ENCODE measurements at places on chromosomes 11 and 22. TPM values are rescaled to one million over a fixed set of nuclear protein-coding genes. Genes with fewer than 3 reads are reported as not detected.

DNA sequence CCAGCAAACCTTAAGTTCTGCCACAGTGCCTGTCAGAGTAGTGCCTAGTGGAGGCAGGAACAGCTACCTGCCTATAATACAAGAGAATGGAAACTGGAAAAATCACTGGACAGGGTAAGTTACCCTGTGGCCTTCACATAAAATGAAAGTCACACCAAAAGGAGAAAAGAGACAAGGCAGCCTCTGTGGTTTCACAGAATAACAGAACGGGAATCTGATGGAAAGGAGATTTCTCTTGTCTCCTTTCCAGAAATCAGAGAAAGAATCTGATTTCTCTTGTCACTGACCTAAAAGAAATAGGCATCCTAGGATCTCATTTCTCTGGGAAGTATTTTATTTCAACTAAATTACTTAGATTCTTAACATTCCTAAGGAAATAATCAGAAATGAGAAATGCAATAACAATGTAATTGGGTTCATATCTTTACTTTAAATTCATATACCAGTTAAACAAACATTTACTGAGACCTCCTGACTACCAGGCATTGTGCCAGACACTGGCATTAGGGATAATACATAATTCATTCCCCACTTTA lies 41.6 kb downstream of the PRCP start:
- no peak for DNase-seq

CAPN5 gene
- total RNA-seq = 0.71 TPM

GRCh38 chr11:45037434-45038005 lies 86.8 kb upstream of the TP53I11 start:
- DNase-seq = no peak

DNA sequence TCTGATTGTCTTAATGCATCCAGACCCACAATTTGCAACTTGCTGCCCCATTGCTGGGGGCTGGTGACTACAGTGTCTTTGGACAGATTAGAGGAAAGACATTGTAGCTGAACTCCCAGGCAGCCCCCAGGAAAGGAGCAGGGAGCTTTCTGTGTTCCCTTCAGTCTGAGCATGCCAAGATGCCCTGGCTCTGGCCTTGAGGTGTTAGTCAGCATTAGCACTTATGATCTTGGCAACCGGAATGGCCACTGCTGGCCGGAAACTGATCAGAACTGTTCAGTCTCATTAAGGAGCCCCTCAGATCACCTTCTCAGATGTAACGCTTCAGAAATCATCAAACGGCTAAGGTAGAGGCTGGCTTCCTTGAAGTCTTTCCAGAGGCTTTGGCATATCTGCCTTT lies 195.2 kb downstream of the NAV2 start:
- no peak for DNase-seq

DNA sequence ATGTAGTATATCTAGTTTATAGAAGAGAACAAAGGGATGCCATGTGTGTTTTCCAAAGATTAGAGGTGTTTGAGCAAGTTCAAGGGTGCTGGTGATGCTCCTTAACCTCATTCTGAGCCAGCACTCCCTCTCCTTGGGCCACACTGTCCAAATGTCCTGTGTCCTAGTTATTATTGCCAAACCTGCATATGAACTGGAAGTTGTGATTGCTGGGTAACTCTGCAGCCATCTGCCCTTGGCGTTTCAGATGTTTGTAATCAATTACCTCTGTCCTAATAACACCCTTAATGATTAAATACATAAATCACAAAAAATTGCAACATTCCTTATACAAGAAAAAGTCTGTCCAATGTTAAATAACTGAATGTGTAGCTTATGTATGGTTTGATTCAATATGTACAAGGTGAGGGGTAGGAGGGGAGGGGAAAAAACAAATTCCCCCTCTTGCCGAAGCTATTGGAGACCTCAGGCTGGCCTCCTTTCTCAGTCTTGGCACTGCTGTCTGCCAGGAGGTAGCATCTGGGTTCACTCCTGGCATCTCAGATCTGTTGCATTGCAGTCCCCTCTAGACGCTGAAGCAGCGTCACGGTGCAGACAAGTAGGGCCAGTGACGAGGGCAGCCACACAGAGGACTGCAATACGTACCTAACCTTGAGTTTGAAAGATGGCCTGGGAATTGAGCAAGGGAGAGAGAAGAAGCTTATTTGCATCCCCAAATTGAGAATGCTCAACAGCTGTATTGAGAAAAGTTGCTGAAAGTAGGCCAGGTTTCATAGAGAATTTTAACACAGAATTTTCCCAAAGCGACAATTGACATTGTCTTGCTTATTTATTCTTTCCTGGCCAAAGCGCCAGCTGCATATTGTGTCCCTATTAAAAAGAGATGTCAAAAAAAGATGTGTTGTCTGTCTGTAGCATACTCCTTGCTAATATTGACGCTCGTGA lies 89.6 kb upstream of the ARHGAP32 start:
- DNase-seq = no peak

- DNase-seq = no peak
These were observed 84.2 kb downstream of the PHF21B start for GRCh38 chr22:44925465-44926123.

DNA sequence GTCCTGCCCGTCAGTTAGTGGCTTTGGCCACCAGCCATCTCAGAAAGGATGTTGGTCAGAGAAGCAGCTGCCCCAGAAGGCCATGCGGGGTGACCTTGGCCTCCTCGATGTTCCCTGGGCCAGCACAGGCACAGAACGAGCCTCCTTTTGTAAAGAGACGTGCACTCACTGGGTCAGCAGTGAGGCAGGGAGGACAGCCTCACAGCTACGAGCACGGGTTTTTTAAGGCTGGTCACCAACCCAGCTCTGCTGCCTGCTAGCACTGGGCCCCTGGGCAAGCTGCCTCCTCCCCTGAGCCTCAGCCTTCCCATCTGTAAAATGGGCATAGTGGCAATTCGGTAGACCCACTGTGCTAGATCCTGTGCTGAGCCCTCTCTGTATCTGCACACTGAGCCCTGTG lies 10.8 kb downstream of the IGLL1 start:
- DNase-seq = no peak

- no peak for DNase-seq
These were observed 6.6 kb upstream of the MMP27 start for GRCh38 chr11:102712137-102712536.

GRCh38 chr22:42994917-42995562 lies 19.9 kb downstream of the PACSIN2 start:
- no peak for DNase-seq

DNA sequence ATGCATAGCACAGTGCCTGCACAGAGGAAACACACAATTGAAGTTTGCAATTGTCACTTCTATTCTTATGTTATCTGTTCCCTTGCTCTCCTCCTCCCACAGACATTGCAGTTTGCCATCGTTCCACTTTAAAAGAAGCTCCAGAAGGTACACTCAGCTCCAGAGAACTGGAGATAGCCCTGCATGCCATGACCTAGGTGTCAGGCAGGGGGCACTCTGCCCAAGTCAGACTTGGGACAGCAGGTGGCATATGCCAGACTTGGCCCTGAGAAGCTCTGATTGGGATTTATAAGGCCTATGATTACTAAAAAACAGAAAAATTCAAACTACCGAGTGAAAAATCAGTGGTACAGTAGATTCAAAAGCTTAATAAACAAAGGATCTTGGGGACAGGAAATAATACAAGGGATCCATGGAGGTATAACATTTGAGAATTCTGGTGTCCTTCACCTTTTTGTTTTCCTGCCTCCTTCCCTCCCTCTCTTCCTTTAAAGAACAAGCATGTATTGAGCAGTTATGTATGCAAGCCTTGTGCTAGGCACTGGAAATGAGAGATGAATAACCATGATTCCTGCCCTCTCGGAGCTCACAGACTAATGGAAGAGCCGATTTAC lies 40.0 kb downstream of the TENM4 start:
- DNase-seq = no peak

DNA sequence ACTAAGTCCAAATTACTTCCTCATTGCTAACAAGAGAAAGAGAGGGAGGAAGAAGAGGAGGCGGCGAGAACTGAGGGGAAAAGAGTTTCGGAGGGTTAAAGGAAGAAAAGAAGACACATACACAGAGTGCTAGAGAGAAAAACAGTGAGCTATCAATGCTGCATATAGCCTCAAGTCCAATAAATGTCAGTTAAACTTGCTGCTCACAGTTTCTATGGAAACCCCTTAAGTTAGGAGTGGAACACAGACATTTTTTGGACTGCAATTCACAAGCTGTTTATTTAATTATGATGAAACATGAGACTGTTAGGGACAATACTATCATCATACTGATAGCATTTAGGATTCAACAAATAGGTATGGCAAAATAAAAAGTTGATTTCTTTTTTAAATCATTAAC lies 1320.4 kb downstream of the LRRC4C start:
- DNase-seq = no peak

DNA sequence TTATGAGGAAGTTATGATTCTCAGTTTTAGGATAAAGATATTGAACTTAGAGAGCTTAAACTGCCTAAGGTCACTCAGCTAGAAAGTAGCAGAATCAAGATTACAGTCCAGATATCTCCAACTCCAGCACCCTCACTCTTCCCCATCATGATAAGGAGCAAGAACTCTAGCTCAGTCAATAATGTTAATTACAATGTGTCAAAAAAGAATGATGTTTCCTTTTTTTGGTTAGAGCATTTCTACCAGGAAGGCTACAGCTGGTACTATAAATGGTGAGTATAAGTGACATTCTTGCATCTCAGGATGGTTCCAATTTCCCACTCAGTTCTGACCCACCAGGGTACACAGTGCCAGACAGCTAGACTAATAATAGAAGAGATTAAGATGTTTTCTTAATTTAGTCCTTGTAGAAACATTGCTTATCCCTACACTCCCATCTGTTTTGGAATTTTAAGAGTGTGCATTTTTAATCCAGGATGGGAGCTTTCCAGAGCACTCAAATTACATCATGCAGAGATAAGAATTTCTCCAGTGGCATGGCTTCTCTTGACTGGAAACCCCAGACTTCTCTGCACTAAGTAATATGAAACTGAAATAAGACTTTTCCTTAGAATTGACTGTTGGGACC lies 21.6 kb upstream of the BBOX1 start:
- DNase-seq = no peak

DNA sequence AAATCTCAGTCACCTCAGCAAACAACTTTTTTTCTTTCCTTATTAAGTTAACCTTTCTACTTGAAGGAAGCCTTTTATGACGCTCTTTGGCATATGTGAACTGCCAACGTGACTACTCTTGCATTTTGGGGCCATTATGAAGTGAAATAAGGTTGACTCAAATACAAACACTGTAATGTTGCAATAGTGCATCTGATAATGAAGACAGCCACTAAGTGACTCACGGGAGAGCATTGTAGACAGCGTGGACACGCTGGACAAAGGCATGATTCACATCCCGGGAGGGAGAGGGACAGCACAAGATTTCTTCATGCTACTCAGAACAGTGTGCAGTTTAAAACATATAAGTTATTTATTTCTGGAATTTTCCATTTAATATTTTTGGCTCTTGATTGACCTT lies 560.8 kb downstream of the ETS1 start:
- DNase-seq = no peak

DNA sequence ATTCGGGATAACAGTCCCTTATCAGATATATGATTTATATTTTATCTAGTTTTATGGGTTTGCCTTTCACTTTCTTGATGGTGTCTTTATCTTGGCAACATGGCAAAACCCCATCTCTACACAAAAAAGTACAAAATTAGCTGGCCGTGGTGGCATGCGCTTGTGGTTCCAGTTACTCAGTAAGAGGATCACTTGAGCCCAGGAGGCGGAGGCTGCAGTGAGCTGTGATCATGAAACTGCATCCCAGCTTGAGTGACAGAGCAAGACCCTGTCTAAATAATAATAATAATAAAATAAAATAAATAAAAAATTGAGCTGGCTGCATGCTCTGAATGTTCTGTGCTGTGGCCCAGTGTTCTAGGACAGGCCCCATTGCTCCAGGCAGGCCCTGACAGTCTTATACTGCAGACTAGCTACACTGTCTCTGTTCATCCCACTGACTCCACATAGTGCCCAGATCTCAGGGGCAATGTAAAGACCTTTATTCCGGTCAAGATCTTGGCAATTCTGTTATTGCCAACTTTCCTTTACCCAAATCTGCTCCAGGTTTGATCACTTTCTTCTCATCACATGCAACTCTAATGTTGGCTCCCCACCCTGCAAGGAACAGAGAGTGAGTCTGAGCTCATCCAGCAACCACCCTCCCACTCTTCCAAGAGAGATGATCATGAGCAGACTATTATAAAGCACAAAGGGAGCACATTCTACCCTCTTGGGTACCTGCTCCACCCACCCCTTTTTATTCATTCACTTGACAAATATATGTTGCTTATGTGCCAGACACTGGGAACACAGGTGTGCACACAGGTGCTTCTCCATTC lies 8.8 kb downstream of the HSPA8 start:
- no peak for DNase-seq

- no peak for DNase-seq
These were observed 4.7 kb upstream of the NEU3 start for GRCh38 chr11:74984070-74984469.

DNA sequence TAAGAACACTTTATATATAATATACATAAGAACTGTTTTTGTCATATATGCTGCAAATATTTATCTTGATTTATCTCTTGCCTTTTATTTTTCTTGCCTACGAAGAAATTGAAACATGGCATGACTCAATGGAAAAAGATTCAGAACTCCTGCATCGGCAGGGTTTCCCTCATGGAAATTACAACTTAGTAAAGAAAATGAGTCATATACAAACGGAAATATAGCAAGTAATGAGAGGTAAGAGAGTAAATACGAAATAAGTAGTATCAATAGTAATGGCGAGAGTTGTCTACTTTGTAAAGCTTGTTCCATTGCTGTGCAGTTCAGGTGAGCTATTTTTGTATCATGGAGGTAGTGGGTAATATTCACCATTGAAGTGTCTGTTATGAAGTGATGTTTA lies 350.4 kb downstream of the DDX10 start:
- no peak for DNase-seq

GRCh38 chr22:23161574-23161973 lies 16.3 kb downstream of the RAB36 start:
- DNase-seq = no peak

- no peak for DNase-seq
These were observed 495 bp upstream of the PKNOX2 start for GRCh38 chr11:125164091-125164421.

MAP6 gene
- 0.40 TPM for total RNA-seq

TTC36 gene
- 0.32 TPM for total RNA-seq

DNA sequence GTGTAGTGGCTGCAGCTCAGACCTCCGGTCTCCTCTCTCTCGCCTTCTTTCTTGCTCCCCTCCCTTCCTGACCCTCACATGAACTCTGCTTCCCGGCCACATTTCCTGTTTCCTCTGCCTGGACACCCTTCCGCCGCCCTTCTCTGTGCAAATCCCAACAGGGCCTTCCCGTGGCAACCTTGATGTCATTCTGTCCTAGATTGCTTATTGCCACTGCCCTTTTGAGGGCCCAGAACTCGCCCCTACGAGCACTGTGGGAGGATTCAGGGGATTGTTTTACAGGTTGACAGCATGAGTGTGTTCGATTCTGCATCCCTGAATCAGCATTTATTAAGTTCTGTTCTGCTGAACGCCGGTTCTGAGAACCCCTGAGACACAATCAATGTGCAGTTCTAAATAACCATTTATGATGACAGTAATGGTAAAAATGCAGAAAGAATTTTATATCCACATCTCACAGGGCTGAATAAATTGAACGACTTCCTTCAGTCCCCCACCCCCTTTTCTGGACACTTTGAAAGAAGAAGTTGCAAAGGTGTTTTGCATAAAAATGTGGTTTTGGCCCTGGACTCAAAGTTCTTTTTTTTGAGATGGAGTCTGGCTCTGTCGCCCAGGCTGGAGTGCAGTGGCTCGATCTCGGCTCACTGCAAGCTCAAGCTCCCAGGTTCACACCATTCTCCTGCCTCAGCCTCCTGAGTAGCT lies 6.4 kb downstream of the BATF2 start:
- no peak for DNase-seq

GRCh38 chr11:19160847-19161246 lies 40.9 kb downstream of the CSRP3 start:
- DNase-seq = no peak

- no peak for DNase-seq
These were observed 4.4 kb downstream of the SLC2A11 start for GRCh38 chr22:23862103-23862502.

All from activated B cell treated with CpG ODN at 0.5 μM for 24 hours (primary cell).